ENCODE measurements at places on chromosomes 7 and 10.

DNA sequence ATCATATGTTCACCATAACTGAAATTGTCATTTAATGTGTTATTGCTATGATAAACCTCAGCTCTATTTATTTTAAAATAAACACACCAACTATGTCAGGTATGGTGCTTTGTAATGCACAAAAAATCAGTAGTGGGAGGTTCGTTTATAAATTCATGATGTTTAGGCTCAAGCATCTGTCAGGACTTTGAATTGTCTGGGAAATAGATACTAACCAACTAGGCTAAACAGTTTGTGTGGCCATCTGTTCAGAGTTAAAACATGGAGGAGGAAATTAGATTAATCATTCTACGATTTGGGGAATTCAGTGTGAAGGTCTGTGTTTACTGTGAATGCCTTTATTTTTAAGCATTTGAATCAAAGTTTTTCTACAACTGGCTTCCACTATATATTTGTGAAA is 212.6 kb upstream of the FZD8 start:
- H3K4me1 ChIP-seq: no peaks in the 10 kb centered on the region
- peaks cover 6% of the 10 kb centered on the region for H3K27me3 ChIP-seq
- no peak for DNase-seq
- no peak overlapping the region for H3K27ac ChIP-seq
- no peaks in the 10 kb centered on the region for H3K36me3 ChIP-seq

DNA sequence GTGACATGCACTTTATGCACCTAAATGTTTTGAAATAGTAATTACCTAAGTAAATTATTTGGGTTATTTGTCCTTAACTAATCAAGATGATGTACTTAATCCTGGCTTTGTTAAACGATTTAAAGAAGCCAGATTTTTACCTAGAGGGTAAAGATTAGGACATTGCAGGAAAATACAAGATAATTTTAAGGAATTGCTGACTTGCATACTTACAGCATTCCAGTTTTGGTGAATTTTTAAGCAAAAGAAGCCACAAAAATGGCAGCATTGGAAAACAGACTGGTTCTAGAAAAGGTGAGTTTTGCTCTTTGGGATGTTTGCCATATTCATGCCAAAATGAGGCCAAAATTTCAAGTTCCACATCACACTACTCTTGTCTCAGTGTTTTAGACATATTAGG is 33.4 kb downstream of the BCAP29 start:
- no peaks in the 10 kb centered on the region for H3K4me1 ChIP-seq
- H3K36me3 ChIP-seq: peaks cover 18% of the 10 kb centered on the region
- H3K4me3 ChIP-seq: no peak overlapping the region
- no peaks in the 10 kb centered on the region for H3K27me3 ChIP-seq
- no peak overlapping the region for H3K27ac ChIP-seq

DNA sequence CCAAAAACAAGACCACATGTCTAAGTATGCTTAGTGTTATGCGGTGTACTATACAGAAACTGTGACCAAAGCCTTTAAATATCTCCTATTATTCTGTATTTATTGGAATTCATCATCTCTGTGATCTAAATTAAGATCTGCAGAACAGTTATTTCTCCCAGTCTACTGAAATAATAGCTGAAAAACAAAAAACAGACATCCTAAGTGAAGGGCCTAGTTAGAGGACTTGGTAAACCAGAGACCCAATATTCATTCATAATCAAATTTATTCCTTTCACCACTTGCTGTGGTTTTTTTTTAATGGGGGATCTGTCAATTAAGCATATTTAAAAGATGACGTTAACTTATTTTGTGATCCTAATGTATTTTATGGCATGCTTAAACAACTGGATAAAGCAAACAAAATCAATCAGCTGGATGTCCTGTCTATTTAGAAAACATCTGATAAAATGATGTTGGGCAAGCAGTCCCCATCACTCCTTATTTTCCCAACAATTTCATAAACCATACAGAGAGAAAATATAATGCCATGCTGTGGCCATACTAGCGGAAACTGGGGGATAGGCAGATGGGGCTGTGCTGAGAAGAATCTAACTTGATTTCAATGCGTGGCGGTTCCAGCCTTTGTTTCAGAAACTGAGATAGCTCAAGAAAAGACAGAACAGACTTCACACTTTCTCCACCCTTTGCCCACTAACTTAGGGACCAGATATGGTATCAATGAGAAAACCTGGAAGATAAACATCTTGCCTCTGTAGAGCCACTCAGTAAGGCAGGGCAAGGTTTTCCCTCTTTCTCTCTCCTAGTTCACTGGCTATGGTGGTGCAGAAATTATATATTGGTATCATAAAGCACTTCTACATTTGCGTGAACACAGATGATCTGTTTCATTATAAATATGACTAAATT is 32.9 kb downstream of the ICA1 start:
- no peak overlapping the region for H3K27ac ChIP-seq
- H3K4me3 ChIP-seq: no peak overlapping the region
- H3K4me1 ChIP-seq: no peaks in the 10 kb centered on the region
- H3K27me3 ChIP-seq: peaks cover 18% of the 10 kb centered on the region
- no peaks in the 10 kb centered on the region for H3K36me3 ChIP-seq
- DNase-seq: no peak

DNA sequence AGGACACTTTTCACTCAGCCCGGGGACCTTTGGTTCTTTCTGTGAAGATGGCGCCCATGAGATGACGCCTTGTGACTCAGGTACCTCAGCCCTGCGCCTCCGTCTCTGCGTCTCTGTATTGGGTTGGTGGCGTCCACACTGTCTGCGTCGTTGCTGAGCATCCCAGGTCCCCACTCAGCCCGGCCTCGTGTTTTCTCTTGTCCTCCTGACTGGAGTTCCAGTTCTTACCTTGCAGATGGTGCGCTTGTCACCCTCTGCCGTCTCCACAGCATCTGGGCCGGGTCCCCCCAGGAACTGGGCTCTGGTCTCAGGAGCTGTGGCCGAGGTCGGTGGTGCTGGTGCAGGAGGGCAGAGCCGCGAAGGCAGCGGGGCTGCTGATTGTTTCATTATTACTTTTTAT is 150.4 kb downstream of the WDR37 start:
- no peak overlapping the region for H3K4me3 ChIP-seq
- no peaks in the 10 kb centered on the region for H3K4me1 ChIP-seq
- no peak overlapping the region for H3K27ac ChIP-seq
- peaks cover 8% of the 10 kb centered on the region for H3K27me3 ChIP-seq

DNA sequence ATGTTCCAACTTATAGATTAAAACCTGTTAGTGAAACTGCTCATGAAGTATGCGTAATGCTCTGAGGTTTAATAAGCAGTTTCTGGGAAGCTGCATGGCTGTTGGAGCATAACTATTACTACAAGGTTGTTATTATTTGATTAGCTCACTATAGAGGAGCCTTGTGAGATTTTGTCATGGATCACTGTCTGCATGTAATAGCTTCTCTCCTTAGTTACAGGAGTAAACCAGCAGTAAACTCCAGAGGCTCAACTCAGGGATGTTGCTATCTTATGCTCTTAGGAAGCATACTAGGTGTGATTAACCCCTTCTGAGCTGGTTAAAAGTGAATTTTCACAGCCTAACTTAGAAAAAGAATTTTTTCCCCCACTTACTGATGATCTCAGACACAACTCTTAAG is 63.6 kb upstream of the IFRD1 start:
- no peak overlapping the region for H3K27ac ChIP-seq
- H3K27me3 ChIP-seq: peaks cover 5% of the 10 kb centered on the region
- no peaks in the 10 kb centered on the region for H3K36me3 ChIP-seq
- peaks cover 4% of the 10 kb centered on the region for H3K4me1 ChIP-seq

DNA sequence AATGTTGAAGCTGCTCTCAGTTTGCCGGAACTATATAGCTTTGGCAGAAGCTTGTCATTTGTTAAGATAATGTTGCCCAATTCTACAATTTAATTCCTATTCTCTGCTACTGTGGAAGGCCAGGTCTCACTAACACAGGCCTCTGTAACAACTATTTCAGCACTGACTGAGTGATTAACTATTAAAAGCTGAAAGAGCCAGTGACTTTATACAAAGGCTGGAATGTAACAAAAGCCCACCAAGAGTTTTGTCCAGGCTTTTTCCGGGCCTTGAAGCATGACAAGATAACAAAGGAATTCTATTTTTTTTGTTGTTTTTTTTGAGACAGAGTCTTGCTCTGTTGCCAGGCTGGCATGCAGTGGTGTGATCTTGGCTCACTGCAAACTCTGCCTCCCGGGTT is 795.6 kb downstream of the PHTF2 start:
- H3K4me1 ChIP-seq: no peaks in the 10 kb centered on the region
- no peak overlapping the region for H3K4me3 ChIP-seq
- no peak for DNase-seq
- no peaks in the 10 kb centered on the region for H3K36me3 ChIP-seq
- no peak overlapping the region for H3K27ac ChIP-seq
- no peaks in the 10 kb centered on the region for H3K27me3 ChIP-seq

DNA sequence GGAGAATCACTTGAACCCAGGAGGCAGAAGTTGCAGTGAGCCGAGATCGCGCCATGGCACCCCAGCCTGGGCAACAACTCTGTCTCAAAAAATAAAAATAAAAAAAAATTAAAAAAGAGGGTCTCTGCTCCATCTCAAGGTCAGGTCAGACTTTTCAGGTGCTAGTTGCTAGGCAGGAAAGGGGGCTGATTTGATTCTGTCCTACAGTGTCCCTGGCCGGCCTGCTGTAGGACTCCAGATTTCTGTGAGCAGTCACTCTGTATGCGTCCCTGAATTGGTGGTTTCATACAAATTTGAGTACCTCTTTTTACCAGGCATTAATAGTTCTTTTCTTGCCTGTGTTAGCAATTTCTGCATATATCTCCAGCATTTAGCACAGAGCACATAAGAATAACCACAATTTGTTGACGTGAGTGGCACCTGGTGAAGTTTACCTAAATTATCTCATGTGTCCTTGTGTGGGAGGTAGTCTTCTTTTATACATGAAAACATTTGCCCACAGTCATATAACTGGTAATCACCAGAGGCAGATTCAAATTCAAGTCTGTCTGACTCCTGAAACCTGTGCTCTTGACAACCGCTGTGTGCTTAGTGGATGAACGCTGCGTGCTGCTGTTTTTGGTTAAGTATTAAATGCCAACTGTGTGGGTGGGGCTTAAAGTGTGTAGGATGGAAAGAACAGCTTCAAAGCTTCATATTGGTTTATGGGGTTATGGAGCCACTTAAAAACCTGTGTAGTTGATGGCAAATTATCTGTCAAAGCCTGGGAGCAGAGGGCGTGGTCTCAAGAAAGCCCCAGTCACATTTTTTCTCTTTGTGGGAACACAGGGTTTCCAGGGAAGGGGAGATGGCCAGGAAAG is 3.2 kb upstream of the ZNF775 start:
- no peaks in the 10 kb centered on the region for H3K27me3 ChIP-seq
- peaks cover 3% of the 10 kb centered on the region for H3K36me3 ChIP-seq
- peak overlapping the region; percentile 51 for H3K4me3 ChIP-seq
- DNase-seq: no peak
- peak overlapping the region; percentile 98 for H3K27ac ChIP-seq
- H3K4me1 ChIP-seq: peaks cover 50% of the 10 kb centered on the region

DNA sequence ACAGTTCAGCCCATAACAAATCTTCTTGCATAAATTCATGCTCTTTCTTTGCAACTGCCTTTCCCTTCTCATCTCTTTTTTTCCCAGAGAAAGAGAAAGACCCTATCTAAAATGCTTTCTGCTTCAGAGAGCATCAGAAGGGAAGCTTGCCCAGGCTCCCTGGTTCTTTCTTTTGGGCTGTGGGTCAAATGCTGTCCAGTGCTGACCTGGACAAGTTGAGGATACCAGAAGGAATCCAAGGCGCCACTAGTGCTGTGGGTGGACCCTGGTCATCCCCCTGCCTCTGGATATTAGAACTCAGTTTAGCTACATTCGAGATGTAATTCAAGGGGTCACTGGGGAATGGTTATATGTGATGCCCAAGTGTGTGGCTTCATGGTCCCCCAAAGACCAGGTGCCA is 411.6 kb downstream of the RPS24 start:
- no peak overlapping the region for H3K4me3 ChIP-seq
- no peaks in the 10 kb centered on the region for H3K36me3 ChIP-seq
- DNase-seq: no peak
- peaks cover 3% of the 10 kb centered on the region for H3K4me1 ChIP-seq
- no peak overlapping the region for H3K27ac ChIP-seq
- peaks cover 12% of the 10 kb centered on the region for H3K27me3 ChIP-seq
